KG1 (cell line): ENCODE measurements at places on chromosomes 4 and X.

DNA sequence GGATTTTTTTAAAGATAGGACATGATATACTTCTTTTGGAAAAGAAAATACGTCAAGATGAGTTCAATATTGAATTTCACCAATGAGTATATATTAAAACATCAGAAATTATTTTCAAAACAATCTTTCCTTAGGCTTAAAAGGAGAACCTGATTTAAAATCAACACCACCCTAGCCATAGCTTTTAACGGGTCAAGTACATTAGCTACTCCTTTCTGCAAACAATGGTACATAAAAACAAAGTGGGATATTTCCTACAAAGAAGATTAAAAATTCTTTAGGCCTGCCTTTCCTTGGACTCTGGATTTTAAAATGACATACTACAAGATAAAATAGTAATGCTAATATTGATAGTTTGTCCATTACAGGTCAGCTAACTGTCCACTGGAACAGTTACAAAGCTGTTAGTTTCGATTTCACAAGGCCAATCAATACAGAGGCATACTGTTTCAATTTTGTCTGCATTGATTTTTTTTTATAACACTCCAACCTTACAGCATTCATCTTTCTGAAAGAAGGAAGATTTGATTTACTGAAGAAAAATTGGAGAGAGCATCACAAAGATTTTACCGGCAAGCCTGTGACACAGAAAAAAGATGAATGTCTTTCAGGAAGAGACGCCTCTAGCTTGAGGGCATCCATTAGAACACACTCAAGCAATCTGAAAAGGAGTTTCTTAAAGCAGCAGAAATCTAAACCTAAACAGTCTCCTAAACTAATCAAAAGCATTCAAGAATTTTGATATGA, 97.2 kb downstream of the MAB21L2 start:
- no peak for DNase-seq

- DNase-seq = no peak
Observed at GRCh38 chrX:106404512-106404911, 207.3 kb upstream of the RADX start.

GRCh38 chrX:72492499-72492898, 80.1 kb downstream of the HDAC8 start:
- no peak for DNase-seq

DNA sequence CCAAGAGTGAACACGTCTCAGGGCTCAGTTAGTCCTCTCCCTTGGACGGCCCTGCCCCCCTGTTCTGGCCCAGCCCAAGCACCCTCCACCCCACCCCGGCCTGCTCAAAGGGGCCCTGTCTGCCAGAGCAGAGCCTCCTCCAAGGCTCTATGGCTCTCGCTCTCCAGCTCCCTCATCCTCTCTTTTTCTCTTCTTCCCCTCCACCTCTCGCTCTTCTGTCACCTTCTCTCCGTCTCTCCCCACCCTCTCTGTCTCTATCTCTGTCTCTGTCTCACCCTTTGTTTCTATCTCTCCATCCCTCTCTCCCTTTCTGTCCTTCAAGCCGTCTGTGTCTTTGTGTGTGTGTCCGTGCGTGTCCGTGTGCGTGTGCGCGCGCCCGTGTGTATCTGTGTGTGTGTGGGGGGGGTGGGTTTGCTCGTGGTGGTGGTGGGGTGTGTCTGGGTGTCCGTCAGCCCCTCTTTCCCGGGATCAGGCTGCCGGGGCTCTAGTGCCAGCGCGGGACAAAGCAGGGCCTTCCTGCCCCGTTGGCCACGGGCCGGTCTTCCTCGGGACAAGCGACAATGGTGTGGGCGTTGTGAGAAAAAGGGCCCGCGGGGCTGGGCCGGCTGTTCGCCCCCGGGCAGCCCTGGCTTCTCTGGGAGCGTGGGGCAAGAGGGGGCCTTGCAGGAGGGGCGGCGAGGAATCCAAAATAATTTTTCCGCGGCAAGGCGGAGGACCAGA, 8.7 kb downstream of the FRG2 start:
- DNase-seq = no peak

DNA sequence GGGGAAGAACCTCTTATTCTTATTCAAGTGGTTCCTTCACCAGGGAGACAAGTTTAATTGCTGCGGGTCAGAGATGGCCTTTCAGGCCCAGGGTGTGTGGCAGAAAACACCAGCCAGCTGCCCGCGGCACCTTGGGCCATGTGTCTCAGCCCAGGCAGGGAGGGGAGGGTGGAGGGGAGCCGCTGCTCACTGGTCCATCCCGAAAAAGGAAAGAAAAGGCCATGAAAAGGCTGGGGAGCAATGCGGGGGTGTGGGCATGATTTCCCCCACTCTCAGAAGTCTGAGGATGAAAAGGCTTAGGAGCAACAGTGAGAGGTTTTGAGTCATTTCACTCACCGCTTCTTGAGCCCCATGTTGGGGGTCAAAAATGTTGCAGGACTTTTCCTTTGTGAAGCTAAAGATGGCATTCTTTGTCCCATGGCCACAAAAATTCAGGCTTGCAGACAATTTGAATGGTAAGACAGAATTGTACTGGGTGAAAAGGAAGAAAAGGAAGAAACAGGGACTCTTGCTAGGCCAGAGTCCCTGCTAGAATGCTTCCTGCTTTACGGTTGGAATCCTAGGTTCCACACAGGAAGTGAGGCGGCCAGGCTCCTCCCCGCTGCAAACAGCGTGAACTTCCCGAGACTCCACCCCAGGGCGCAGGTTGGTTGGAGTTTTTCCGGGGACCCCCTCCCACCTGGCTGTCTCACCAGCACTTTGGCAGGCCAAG, 17.4 kb upstream of the FAM47E start:
- DNase-seq = no peak

DNA sequence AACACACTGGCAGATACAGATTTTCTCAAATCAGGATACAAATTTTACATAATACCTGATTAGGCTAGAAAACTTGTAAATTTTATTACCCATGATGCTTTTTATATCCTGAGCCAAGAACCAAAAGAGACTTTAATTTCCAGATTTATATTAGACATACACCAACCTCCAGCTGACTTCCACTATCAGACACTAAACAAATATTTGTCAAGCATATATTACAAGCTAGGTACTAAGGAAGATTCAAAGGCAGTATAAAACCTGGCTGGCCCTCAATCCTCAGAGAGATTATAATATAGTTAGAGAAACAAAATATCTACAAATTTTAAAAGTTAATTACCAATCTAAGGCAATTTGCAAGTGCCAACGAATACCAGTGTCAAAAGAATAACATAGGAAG, 357.8 kb upstream of the F9 start:
- no peak for DNase-seq

DNA sequence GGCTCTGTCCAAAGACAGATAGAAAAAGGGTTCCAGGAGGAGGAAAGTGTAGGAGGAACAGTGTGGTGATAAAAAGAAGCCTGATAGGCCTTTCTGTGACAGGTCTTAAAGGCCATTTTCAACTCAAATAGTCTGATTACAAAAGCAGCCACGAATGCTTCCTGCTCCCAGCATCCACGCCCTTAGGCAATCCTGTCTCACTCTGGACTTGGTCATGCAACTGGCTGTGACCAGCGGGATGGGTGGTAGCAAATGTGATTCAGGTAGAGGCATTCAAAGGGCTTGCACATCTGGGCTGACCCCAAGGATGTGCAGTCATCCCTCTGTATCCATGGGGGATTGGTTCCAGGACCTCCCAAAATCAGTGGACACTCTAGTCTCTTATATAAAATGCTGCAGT, 14.4 kb upstream of the SEPSECS start:
- DNase-seq = no peak

GRCh38 chr4:177131736-177132135, 177.9 kb upstream of the NEIL3 start:
- no peak for DNase-seq

DNA sequence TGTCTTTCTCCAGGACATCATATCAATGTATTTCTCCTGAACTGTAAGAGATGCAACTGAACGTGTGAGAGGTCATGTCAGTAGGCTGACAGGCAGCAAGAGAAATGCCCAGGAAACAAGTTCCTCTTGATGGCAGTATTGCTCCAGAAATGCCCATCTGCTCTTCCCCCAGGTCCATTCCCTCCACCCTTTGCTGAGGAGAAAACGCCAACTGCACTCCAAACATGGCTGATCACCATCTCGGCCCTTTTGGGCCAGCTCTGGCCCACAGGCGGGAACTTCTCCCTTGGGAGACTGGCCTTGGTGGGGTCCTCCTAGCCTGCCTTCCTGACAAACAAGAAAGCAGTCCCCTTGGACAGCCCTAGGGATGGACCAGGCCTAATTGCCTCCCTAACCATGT, 276.5 kb upstream of the AGTR2 start:
- no peak for DNase-seq

DNA sequence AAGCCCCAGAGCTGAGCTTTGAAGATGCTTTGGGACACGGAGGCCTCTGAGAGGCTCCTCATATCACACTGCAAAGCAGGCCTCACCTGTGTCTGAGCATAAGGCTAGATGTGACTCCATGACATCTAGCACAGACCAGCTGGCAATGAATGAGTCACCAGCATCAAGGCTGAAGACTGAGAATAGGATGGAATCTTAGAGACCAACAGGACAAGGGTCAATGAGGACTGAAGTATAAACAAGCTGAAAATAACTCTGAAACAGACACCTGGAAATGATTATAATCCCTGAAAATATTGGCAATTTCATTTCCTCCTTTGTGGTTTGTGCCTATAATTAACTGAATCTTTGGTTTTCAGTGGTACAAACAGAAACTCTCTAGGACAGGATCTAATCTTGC, 87.1 kb upstream of the PRPS1 start:
- DNase-seq = no peak
